ENCODE measurements at places on chromosomes 12 and 14.

DNA sequence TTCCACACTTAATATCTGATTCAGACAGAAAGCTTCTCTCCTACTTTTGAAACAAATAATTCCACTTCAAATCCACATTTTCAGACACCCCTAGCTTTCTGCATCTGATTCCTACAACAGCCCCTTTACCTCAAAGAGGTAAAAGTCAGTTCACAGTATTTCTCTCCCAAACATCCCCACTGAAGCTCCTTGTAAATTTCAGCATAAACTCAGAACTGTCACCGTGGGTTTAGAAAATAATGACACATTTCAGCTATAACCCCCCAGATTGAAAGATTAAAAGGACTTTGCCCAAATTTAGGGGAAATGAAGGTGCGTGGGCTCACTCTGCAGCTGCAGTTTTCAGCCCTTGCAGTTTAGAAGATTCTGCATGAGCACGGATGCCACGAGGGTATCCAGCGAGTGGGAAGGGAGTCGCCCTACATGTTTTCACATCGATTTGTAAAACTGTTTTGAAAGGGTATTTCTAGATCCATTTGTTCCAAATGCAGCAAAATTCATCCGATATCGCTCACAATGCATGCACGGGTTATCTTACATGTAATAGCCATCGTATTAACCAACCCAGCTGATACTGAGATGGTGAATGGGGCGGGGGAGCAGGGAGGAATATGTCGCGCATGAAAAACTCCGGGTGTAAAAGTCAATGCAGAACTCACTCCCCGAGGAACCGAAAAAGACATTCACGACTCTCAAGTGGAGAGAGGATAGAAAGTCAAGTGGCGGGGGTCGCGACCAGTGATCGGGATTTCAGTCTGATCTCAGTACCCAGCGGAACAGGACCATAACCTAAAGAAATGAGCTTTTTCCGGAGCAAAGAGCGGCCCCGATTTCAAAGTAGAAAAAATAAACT lies 5.0 kb upstream of the CCND2 start:
- DNase-seq = peak; percentile 63

GRCh38 chr12:80222261-80222660 lies 122.9 kb downstream of the OTOGL start:
- no peak for DNase-seq

- no peak for DNase-seq
These were observed 73.2 kb downstream of the RIMBP2 start for GRCh38 chr12:130642856-130643255.

DNA sequence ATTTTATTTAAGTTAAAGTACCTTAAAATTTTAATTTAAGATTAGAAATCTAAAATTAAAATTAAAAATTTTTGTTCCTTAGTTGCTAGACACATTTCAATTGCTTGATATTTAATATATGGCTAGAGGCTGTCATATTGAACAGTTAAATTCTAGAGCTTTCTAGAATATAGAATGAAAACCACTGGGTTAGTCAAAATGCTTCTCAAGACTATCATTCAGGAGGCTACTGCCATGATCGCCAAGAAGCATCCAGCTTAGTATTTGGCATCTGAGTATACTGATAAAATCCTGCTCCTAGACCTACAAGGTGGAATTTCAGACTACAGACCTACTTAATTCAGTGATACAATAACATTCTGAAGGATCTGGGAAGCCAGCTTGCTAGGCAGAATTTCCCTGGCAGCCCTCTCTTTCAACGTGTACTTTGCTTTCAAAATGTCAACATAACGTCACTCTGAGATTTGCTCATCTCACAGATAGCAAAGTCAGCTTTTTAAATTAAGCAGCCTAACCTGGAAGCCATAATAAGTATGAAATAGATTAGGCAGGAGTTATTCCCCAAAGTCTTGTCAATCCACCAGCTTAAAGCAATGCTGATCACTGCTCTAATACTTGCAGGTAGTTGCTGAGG lies 525.8 kb downstream of the FSCB start:
- DNase-seq = no peak

GRCh38 chr12:18363321-18363720 lies 102.0 kb downstream of the PIK3C2G start:
- no peak for DNase-seq

DNA sequence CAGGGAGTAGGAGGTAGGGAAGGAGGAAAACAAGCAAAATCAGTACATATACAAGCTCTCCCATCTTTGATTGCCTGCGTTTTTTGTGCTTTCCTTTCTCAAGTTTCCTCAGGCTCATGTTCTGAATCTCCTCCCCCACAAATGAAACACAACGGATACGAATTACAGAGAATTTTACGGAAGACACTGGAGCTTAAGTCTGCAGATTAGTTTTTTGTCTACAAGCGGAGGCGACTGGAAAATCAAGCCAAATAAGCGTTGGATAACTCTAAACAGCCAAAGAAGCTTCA lies 612 bp downstream of the WBP11 start:
- no peak for DNase-seq

DNA sequence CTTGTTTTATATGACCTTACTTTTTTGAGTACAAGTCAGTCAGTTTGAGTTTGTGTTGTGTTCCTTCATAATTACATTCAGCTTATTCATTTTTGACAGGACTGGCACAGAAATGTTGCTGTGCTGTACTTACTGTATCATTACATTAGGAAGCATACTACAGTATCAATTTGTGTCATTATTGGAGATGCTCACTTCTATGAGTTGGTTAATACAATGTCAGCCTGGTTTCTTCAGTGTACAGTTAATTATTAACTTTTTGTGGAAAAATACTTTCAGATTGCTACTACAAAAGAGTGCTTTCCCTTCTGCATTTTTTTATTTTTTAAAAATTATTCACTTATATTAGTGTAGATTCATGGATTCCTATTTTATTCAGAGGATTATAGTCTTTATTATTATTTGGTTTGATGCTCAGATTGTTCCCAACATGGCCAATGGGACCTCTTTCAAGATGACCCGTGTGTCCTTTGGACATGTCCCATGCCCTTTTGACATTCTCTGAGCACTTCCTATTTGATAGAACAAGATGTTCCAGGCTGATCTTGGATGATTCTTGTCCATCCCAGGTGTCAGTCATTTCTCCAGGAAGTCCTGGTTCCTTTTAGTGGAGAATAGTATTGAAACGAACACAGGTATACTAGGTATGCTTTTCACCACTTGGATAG lies 66.6 kb downstream of the MON2 start:
- no peak for DNase-seq

- no peak for DNase-seq
These were observed 7.2 kb downstream of the NAV3 start for GRCh38 chr12:77837876-77838291.

DNA sequence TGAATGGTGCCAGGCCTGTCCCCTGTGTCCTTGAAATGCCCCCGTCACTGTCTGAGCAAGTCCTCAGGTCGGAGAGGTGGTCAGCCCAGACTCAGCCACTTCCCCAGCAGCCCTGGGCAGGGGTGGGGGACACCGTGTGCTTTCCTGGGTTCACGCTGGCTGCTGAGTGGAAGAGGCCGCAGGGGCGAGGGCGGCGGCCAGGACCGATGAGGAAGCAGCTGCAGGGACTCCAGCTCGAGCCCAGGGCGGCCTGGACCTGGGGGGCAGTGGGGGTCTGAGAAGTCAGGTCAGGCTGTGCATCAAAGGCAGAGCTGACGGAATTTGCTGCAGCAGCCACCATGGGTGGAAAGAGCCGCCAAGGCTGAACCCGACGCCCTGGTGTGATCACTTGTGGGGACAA lies 28.4 kb downstream of the NOC4L start:
- no peak for DNase-seq

GRCh38 chr12:79619872-79620562 lies 70.7 kb downstream of the PAWR start:
- no peak for DNase-seq

DNA sequence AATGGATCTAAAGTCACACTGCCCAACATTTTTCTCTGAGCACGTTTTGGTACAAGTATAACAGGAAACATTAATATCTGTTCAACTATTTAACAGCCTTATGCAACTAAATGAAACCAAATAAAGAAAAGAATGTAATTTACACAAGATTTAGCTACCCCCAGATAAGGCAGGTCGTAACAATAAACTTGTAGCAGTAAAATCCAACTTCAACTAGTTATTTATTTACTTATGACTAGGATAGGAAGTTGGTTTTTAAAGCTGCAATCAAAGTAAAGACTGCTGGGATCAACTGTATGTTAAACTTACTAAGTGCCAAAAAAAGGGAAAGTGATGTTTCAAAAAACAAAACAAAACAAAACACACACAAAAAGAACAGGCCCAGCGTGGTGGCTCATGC lies 30.9 kb downstream of the FERMT2 start:
- no peak for DNase-seq
